ENCODE measurements at places on chromosomes 6 and 20.
A peak's percentile ranks its signal among the peaks of the same experiment; 100 is the strongest.

GRCh38 chr6:106385530-106385929, 25.0 kb downstream of the CRYBG1 start:
- DNase-seq = no peak

GRCh38 chr6:157487110-157487773, 106.3 kb downstream of the ZDHHC14 start:
- DNase-seq = no peak

DNA sequence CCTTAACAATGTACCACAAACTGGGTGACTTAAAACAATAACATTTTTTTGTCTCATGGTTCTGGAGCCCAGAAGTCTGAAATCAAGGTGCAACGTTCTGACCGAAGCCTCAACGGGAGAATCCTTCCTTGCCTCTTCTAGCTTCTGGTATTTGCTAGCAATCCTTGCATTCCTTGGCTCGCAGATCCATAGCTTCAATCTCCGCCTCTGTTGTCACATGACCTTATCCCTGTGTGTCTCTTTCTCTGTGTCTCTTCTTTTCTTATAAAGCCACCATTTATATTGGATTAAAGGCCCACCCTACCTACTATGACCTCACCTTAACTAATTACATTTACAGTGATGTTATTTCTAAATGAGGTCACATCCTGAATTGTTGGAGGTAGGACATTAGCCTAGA, 37.2 kb upstream of the DOK5 start:
- DNase-seq = no peak

DNA sequence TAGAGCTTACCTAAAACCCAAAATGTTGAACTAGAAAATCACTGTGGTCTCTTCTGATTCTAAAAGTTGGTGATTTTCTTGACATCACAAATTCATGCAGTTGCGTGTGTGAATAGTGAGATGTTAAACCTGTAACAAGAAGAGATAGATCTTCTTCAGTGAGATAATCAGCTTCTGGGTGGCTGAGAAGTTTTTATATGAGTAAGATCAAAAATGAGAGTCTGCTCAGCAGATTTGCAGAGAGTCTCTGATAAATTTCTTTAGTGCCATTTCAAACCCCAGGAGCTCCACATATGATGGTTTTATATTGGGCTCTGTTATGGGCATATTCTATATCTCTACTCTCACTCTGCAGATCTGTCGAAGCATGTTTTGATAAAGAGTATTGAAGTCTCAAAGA, 185.4 kb downstream of the ZFAND3 start:
- no peak for DNase-seq

DNA sequence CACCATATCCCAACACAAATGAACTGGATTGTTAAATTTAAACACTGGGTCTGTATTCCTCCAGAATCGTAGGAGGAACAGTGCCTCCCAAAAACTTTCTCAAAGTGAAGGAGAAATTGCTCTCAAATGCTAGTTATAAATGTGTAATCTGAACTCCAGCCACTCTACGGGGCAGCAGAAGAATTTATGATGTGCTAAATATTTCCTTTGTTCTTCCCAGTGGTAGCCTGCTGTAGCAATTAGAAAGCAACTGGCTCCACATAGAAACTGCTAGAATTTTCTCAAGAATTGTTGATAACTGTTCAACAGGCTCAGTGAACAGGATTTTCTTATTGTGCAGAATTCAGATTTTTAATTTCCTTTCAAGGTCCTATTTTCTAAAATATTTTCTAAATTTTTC, 49.8 kb upstream of the EYA4 start:
- DNase-seq = no peak

DNA sequence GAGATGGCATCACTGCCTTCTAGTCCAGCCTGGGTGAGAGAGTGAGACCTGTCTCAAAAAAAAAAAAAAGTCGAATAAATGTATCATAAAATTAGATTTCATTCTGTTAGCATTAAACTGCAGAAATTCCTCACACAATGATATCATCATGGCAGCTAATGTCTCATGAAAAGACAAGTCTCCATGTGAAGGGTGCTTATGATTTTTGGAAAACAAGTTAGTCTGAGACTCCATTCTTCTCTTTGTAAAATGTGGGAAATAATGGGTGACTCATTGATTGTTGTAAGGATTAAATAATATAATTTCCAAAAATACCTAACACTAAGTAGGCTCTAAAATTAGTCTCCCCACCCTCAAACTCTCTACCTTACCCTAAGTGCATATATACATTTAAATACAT, 49.6 kb upstream of the CDYL start:
- DNase-seq = no peak

GRCh38 chr6:131281471-131282270, 146.4 kb downstream of the AKAP7 start:
- peak; percentile 58 for DNase-seq

- DNase-seq = no peak
Observed at GRCh38 chr6:110509617-110510241, 33.3 kb upstream of the SLC22A16 start.

- peak; percentile 72 for DNase-seq
Observed at GRCh38 chr6:39934131-39934757, at the start of gene MOCS1. Gene MOCS1 (minus strand): TSS chr6:39934462. CDS start chr6:39934417, 45 bp downstream.

- DNase-seq = no peak
Observed at GRCh38 chr6:102679865-102680264, 1286.4 kb downstream of the GRIK2 start.

GRCh38 chr6:142378138-142378875, 76.5 kb downstream of the ADGRG6 start:
- DNase-seq = no peak

DNA sequence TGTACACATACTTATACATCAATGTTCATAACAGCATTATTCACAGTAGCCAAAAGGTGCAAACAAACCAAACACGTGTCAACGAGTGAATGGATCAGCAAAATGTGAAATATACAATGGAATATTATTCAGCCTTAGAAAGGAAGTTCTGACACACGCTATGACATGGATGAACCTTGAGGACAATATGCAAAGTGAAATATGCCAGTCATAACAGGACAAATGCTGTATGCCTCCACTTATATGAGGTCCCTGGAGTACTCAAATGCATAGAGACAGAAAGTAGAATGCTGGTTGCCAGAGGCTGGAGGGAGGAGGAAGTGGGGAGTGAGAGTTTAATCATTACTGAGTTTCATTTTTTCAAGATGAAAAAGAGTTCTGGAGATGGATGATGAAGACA, 37.8 kb upstream of the IGF2R start:
- no peak for DNase-seq

- DNase-seq = no peak
Observed at GRCh38 chr20:58693226-58694006, 816 bp downstream of the NPEPL1 start.

GRCh38 chr20:25273046-25273445, 25.2 kb downstream of the PYGB start:
- DNase-seq = peak; percentile 41

GRCh38 chr6:113994934-113995342, 24.0 kb upstream of the HDAC2 start:
- DNase-seq = peak; percentile 72

- no peak for DNase-seq
Observed at GRCh38 chr6:15384901-15385300, 139.0 kb downstream of the JARID2 start.

DNA sequence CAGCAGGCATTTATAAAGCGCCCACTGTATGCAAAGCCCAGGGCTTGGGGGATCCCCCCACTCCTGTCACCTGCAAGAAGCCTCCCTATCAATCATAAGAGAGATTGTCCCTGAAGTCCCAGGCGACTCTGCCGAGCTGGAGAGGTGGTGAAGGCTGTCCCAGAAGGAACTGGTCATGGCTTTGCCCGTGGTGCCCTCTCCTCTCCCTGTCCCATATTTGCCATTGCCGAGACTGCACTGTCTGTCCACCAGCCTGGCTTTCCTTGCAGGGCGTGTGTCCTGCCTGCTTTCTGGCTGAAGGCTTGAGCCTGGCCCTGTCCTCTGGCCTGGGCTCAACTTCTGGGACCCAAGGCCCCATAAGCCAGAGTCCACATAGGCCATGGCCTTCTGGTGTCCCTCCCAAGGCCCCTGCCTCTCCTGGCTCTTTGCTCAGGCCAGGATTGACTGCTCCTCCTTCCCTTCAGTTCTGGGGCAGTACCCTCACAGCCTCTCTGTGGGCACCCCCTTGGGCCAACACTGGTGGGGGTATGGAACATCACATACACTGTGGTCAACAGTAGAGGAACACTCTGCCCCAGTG, 46.9 kb downstream of the CPXM1 start:
- DNase-seq = no peak

- no peak for DNase-seq
Observed at GRCh38 chr6:142697922-142698321, 247.1 kb downstream of the HIVEP2 start.

DNA sequence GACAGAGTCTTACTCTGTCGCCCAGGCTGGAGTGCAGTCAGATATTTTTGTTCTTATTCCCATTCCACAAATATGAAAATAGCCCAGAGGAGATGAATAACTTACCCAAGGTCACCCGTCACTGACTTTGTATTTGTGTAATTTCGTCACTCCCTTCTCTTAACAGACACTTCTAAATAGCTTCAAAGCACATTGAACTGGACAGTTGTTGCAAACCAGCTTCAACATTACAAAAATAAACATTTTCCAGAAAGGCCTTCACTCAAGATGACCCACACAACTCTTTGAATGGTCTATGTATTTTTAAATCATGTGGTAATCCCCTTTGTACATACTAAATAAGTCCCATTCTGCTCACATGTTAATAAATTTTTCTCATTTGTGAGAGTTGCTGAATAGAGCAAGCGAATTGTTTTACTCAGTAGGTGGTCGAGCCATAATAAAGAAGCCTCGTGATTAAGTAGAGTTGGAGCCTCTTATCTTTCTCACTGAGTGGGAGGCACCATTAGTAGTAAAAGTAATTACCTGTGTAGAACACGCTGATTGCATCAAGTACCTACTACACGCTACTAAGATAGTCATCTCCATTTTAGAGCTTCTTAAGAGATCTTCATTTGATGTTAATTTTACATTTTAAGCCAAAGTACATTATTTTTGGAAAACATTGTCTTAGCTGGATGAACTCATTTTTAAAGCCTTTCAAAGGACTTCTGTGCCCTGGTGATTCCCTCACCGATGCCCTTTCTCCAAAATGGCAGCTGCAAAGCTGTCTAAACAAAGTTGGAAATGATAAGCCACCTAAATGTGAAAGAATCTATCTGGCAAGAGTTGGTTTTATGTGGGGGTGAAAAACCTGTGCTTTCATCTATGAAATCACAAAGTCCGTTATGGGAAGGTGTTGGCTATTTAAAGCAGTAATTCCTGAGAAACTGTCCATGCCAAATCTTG, 110.0 kb downstream of the TSHZ2 start:
- no peak for DNase-seq

GRCh38 chr20:61976263-61976643, 89.4 kb downstream of the TAF4 start:
- no peak for DNase-seq

GRCh38 chr6:21402368-21402767, 191.2 kb upstream of the SOX4 start:
- no peak for DNase-seq

GRCh38 chr6:29850011-29850553, 22.5 kb downstream of the HLA-G start:
- DNase-seq = no peak

- peak; percentile 36 for DNase-seq
Observed at GRCh38 chr6:90294989-90295853, 1.4 kb downstream of the BACH2 start.

DNA sequence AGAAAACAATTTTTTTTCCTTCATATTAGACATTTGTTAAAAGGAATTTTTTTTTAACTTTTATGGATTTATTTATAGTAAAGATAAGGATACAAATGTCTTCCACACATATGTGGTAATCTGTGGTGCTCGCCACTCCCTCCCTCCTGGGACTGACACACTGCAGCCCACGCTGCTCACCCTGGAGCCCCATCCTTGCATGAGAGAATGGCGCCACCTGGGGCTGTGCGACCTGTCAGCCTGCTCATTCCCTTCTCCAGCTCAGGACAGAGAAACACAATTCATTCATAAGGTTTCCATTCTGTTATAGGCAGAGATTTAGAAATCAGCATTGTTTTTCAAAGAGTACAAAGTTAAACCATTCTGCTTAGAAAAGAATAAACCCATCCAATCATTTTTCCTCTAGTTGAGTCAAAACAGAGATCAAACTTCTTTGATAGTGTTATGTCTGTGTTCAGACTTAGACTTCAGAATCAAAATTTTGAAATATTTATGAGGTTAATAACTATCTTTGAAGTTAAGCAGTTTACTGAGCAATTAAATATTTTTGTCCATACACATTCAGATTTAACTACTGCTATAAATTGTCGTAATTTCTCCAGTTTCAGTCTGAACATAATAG, 42.8 kb upstream of the DYNLRB1 start:
- DNase-seq = no peak

DNA sequence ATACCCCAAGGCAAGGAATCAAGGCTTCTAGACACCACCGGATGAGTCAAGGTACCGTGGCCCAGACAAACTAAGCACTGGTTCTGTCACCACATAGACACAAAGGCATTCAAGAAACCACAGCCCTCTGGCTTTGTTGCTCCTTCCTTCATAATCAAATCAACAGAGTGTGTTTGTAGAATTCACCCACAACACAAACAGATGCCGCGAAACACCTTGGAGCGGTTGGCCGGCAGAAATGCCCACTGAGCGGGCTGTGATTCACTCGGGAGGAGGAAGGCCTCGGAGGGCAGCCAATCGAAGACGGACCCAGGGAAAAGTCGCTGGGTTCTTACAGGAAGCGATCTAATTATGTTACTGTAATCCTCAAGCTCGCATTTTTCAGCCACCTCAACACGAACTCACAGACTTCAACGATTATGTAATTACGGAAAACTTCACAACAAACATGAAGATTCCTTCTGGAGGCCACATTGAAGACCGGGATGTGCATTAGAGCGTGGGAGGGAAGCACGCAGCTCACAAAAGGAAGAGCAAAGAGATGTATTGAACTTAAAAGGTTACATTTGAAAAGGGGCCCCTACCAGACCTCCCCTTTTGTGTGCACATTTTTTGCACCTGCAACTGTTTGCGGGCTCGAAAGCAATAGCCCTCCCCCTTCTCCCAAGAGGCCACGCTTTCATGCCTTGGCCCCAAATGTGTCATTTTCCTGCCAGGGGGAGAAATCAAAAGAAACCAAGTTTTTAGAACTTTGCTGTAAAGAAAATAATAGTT, 184.7 kb upstream of the PREP start:
- no peak for DNase-seq

DNA sequence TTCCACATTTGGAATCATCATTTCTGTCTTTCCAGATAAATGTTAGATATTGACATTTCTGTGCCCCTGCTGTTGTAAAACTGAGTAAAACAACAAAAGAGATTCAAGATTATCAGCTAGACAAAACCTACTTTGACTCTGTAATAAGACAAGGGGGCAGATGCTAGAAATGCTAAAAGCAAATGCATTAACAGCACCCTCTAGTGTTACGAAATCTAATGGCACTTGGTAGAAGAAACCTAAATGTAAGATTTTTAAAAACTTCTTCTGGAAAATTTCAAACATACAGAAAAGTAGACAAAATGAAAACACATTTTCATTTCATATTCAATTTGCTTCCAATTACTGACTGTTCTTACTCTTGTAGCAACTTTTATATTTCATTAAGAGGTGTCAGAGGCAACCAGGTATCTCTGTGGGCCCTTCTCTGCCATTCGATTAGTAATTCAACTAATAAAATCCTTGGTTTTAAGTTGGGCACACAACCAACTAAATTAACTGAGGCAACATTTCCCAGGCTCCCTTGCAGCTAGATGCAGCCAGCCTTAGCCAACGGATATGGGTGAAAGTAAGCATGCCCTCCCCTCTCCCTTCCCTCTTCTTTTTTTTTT, 45.0 kb downstream of the SLC23A2 start:
- DNase-seq = no peak

GRCh38 chr6:32397252-32397920, 9.6 kb downstream of the BTNL2 start:
- DNase-seq = no peak

Data from nucleus accumbens (tissue), 56 donors.